Activated CD4-positive, alpha-beta T cell treated with anti-CD3 and anti-CD28 coated beads, Interleukin-2, amount 50 U/mL, for 24 hours (primary cell): ENCODE measurements at places on chromosomes 7 and 10.

- no peak for DNase-seq
These were observed 228.5 kb downstream of the SORCS1 start for GRCh38 chr10:106935978-106936451.

DNA sequence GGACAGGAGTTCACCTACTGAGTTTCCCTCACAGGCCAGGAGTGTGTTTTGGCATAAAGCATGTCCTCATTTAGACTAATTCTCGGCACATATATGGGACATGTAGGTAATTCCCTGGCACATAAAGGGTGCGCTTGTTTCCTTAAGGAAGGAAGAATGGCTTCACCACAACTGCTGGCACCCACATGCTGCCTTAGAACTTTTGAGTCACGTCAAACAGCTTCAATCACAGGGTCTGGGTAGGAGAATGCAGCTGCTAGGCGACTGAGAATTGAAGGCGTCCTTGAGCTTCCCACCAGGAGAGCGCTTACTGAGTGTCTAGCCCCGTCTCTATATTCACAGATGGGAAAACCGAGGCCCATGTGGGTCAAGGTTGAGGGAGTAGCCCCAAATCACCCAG is 146.1 kb downstream of the CHN2 start:
- no peak for DNase-seq

DNA sequence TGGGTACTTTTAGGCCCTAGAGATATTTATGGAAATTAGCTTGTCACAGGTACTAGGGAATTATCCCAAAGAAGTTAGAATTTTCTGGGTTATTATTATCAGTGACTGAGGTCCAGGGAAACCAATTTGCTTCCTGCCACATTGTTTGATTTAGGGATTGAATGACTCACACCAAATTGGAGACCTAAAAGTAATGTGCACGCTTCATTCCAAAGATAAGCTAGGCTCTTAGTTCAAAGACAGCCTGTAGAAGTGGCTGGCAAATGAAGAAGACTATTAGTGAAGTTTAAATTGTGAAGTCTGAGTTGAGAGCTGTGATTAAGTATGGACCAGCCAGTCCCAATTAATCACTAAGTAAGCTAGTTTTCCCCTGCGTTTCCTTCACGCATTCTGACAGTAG is 188.1 kb upstream of the MYO3A start:
- DNase-seq, result no peak

GRCh38 chr7:135286876-135287275 is 53.2 kb downstream of the STRA8 start:
- DNase-seq, result no peak

- peak; percentile 25 for DNase-seq
These were observed 158.2 kb downstream of the ARHGAP12 start for GRCh38 chr10:31770307-31770902.

- no peak for DNase-seq
These were observed 93.9 kb downstream of the FAM53B start for GRCh38 chr10:124650263-124650662.

DNA sequence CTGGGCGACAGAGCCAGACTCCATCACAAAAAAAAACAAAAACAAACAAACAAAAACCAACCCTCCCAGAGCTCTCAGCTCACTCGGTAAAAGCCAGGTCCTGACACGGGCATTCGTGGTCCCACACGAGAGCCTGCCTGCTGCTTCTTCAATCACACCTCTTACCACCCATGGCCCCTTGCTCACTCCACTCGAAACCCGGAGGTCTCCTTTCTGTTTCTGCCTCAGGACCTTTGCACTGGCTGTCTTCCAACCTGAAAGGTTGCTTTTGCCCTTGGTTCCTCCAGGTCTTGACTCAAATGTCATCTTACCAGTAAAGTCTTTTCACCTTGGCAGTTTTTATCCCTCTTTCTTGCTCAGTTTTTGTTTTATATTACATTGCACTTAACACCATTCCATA is 169.6 kb downstream of the EVX1 start:
- DNase-seq, result no peak

- no peak for DNase-seq
These were observed 147.0 kb downstream of the ARID5B start for GRCh38 chr10:62048470-62048869.

GRCh38 chr7:136033413-136034031 is 56.4 kb upstream of the MTPN start:
- DNase-seq, result no peak

DNA sequence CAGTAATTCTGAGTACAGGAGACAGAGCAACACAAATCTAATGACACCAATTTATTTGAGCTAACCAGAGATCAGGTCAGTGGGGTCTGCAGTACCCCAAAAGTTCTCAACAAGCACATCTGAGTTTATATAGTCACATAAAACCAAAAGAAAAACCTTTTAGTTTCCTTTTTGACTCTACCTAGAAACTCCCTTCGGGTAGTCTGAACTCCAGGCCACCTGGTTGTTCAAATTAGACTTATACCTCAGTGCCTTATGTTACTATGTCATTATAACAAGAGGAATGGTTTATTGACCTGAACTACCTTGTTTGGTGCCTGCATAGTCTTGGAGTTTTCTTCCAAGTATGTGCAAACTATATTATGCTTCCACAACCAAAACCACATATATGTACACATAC is 14.6 kb downstream of the ZCWPW1 start:
- DNase-seq, result no peak

DNA sequence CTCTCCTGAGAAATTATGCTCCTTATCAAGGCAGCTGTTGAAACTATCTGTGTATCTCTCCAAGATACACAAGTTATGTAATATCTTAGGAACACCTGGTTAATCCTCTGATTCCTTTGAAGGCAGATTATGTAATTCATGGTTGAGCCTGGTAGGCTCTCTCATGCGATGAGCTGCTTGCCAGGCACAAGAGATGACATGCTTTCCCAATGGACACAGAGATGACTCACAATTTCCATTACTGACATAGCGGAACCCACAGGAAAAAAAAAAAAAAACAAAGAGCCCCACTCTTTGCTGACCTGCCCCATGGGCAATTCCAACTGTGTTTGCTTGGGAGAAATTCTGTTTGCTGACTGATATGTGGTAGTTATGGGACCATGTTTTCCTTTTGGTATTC is 736.4 kb upstream of the PHF14 start:
- no peak for DNase-seq

GRCh38 chr7:38673795-38674194 is 42.6 kb upstream of the AMPH start:
- no peak for DNase-seq

GRCh38 chr7:90262438-90262837 is 17.5 kb downstream of the CFAP69 start:
- no peak for DNase-seq
